ENCODE measurements at places on chromosomes 1 and 21.
A peak's percentile ranks its signal among the peaks of the same experiment; 100 is the strongest.

- no peak for DNase-seq
Measured at GRCh38 chr1:228154670-228155571, 5.2 kb downstream of the GJC2 start.

GRCh38 chr1:222749927-222750326 lies 12.9 kb downstream of the FAM177B start:
- DNase-seq: no peak

DNA sequence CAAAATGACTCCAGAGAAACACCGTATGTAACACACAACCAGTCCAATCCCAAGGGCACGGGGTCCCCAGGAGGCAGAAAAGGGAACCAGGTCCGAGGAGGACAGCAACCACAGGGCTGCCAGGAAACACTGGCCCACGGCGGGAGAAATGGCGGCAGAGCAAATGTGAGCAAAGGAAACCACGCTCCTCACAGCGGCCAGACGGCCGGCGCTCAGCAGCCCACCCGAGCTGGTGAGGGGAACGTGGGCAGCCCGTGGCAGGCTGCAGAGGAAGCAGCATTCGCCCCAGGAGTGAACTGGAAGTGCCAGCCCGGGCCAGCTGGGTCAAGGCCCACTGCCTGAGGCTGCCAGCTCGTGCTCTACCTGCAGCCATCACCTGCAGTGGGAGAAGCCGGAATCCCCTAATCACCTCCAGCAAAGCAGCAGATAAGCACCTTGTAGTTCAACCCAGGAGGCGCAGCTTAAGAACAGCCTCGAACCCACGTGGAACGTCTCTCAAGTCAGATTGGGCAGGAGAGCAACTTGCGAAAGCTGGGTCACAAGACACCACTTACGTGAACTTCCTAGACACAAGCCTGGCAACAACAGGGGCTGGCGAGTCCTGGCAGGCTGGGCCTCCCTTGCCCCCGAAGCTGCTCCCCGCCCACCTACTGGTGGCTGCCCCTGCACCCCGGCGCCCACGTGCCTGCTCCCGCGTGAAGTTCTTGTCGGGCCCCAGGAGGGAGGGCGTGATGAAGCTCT lies 6.7 kb downstream of the SLC19A1 start:
- no peak for DNase-seq

GRCh38 chr1:156082309-156083091 lies at the start of gene MEX3A:
TSS of gene MEX3A (minus strand) at chr1:156082465. CDS start at chr1:156081998, 467 bp downstream.
- DNase-seq: peak; percentile 76

GRCh38 chr1:172401892-172402291 lies 18.6 kb upstream of the C1orf105 start:
- DNase-seq: peak; percentile 13

DNA sequence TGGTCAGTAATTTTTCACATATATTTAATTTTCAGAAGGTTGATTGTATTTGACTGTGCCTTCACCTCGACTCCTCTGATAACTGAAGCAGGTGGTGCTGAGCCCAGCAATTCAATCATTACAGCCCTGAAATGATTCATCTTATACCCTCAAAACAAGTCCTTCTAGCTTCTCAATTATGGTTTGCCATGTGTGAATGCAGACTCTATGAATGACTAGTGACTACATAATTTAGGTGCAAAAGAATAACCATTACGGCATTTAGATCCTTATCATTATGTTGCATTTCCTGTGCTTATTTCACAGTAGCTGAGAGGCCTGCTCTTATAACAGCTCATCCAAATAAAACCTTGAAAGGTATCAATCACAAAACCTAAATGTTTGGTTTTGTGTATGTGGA lies 54.0 kb upstream of the COL11A1 start:
- DNase-seq: peak; percentile 29

DNA sequence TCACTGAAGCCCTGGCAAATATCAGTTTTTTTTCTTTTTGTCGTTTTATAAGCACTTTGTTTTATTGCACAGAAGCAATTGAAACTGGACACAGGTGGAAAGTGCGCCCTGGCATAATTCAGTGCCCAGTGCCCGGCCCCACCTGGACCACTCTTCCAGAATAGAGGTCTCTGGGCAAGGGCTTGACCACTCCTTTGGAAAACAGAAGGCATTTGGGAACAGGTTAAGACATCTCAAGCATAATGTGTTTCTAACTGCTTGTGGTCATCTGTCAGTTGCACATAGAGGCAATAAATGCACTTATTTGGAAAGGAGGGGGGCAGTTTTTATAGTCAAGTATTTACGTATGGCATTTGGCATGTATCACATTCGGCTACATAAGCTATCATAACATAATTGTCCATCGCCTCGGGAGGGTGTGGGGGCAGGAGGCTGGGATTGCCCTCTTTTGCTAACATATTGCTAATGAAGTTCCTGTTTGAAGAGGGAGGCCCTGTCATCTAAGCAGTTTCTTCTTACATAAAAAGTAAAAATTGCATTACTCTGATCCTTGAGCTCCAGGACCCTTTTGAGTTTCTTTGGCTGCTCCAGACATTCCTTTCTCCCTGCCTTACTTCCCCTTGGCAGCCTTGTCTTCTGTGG lies 14.7 kb upstream of the CD2 start:
- DNase-seq: no peak

DNA sequence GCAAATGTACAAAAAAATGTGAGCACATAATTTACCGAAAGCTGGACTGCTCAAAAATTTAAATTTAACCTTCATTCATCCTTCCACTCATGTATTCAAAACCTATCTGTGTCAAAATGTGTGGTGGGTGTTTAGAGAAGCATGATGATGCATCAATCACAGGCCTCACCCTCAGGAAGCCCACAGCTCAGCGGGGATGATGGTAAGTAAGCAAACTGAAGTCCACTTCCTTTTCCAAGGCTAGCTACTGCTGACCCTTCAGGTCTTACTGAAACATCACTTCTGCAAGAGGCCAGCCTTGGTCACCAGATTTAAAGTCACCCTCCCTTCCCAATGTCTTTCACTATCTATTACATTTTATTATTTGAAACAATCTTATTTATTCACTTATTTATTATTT lies 254.5 kb downstream of the DNM3 start:
- DNase-seq: no peak

GRCh38 chr1:104235141-104235540 lies 485.4 kb downstream of the AMY1C start:
- no peak for DNase-seq

GRCh38 chr1:215290018-215290417 lies 207.5 kb downstream of the KCNK2 start:
- DNase-seq: no peak

DNA sequence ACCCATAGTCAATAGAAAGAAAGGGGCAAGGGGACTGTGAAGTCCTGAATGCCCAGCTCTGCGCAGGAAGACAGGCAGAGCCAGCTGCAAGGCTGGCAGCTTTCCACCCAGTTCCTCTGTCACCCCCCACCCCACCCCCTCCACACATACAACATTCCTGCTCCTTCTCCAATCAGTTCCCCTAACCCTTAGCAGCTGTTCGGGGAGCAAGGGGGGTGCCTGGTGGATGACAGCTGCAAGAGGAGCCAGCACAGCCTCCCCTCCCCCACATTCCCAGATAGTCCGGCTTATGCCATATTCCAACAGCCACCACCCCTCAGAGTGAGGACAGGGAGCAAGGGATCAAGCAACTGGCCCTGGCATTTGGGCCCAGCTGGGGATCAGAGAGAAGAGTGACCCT lies 9.7 kb downstream of the ARHGEF2 start:
- DNase-seq: peak; percentile 37

DNA sequence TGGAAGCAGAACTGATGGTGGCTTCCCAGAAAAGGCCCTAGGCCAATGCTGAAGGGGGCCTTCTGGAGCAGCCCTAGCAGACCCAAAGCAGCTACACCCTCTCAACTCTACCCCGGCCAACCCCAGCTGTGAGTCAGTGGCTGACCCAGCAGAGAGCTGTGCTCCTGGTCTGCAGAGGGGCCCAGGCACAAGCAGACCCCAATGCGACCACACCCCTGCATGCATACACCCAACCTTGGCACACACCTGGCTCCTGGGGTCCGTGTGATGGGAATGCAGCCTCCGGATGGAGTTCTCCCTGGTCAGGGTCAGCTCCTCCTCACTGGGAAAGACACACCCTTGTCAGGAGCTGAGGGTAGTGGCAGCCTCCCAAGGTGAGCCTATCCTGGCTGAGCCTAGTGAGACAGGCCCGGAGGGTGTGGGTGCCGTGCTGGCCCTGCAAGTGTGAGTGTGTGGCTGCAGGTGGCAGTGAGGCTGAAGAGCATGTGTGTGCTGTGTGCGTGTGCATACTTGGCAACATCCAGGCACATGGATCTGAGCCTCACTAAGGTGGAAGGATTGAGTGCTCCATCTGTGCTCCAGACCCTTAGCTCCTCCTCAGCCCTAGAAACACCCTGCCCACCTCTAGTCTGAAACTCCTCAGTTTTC lies 3.9 kb upstream of the ARHGAP30 start:
- no peak for DNase-seq

DNA sequence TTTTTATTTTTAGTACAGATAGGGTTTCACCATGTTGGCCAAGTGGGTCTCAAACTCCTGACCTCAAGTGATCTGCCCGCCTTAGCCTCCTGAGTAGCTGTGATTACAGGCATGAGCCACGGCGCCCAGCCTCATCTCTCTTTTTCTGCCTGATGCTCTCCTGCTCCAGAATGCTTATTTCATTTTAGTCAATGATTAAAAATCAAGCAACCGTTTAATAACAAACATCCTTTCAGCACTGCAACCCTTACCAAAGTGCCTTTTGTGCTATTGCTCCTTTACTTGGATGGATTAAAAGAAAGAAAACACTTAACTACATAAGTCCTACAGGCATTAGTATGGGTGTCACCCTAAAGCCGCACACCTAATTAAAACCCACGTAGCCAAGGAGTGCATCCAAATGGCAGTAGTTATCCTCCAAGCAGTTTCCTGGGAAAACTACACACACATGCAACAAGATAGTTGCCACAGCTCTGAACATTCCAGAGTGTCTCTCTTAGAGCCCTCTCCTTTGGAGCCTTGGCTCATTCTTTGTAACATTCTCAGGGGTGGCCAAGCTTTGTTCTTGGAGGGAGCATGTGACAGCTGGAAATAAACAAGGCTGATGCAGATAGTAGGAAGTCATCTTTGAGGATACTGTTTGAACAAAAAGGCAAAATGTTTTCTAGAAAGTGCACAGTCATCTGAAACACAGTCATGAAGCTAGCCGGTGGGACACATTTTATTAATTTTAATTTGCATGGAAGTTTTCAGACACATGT lies 51.2 kb downstream of the KCNJ15 start:
- no peak for DNase-seq

- no peak for DNase-seq
Measured at GRCh38 chr1:30037251-30038118, 685.9 kb downstream of the MATN1 start.

- DNase-seq: no peak
Measured at GRCh38 chr1:206690516-206690915, 5.8 kb downstream of the MAPKAPK2 start.

DNA sequence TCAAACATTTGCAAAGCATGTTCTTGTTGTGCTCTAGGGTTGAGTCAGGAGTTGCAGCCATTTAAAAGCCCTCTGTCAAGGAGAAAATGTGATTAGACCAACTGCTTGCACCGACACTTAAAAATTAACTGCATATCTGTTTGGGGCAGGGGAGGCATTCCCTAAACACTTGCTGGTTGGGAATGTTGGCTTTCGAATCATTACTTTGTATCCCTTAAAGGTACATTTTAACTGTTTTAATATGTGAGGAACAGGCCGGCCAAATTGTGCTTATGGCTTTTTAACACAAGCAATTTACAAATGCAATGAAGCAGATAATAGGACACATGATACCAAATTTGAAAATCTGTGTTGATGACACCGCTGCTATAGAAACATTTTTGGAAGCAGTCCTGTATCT lies 159.1 kb downstream of the LHX8 start:
- DNase-seq: no peak

GRCh38 chr1:209667103-209667502 lies 8.1 kb upstream of the G0S2 start:
- no peak for DNase-seq

- no peak for DNase-seq
Measured at GRCh38 chr1:162982364-162982763, 86.8 kb upstream of the RGS4 start.

DNA sequence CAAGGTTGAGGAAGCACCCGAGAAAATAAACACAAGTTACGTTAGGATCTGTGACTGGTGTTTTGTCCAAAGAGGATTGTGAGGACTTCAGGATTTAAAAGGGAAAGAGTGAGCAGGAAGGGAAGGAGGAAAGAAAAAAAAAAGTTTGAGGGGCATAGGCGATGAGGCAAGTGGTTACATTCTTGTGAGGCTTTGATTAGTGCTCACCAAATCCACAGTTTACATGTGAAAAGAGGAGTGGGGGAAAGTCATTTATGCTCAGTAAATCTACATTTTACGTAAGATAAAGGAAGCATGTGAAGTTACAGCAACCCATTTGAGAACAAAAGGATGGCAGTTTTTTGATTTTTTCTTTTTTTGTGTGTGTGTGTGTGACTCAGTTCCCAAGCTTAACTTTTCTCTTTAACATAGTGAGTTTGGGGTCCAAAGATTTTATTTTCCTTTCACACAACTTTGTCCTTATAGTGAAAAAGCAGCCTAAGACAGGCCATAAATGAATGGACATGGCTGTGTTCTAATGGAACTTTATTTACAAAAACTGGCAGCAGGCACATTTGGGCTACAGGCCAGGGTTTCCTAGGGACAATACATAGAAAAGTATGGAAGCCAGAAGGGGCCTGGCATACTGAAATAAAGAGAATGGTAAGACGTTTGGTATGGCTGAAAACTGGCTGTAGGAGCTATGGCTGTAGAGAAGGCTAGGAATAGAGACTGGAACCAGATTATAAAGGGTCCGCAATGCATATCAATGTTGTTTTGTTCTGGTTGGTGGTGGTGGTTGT lies 121.7 kb downstream of the FGGY start:
- no peak for DNase-seq

DNA sequence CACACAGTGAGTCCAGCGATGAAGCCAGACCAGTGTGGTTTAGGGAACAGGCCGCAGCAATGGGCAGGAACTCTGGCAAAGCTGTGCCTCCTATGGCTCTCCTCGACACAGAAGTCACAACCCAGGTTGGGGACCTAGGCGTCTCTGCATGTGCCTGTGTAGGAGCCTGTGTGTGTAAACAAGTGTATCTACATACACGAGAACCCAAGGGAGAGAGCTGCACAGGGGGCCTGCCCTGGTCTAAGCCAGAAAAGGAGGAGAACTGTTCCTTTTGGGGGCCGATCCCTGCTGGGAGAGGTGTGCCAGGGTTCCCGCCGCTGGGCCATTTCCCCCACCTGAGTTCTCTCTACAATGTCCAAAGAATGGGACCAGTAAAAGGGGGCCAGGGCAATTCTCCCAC lies 56.0 kb downstream of the CD247 start:
- DNase-seq: no peak

GRCh38 chr21:15353546-15353945 lies 288.7 kb upstream of the NRIP1 start:
- no peak for DNase-seq

- no peak for DNase-seq
Measured at GRCh38 chr1:1200876-1201810, 5.2 kb downstream of the TNFRSF18 start.

DNA sequence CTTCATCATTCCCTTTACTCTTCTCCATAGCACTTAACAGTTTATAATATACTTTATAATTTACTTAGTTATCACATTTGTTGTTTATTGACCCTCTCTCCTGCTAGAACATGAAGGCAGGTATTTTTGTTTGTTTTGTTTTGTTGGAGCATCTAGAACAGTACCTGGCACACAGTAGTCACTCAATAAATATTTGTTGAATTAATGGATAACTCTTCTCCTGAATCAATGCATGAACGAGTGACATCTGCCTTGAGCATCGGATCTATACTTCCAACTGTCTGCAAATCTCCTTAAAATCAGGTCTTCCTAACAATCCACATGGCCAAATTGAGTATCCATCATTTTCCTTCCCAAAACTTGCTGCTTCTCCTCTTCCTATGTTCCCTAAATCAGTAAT lies 35.9 kb upstream of the MTMR11 start:
- DNase-seq: no peak

GRCh38 chr1:47575855-47576757 lies 138.3 kb downstream of the FOXD2 start:
- DNase-seq: no peak

Measured in NCI-H2081 (cell line).